Stimulated activated naive CD8-positive, alpha-beta T cell treated with anti-CD3 and anti-CD28 coated beads, Interleukin-15, Interleukin-2, amounts not matched to agents 100 U/mL and 50 U/mL, for 24 hours (primary cell): ENCODE measurements at places on chromosomes 2 and 18.
A peak's percentile ranks its signal among the peaks of the same experiment; 100 is the strongest.

DNA sequence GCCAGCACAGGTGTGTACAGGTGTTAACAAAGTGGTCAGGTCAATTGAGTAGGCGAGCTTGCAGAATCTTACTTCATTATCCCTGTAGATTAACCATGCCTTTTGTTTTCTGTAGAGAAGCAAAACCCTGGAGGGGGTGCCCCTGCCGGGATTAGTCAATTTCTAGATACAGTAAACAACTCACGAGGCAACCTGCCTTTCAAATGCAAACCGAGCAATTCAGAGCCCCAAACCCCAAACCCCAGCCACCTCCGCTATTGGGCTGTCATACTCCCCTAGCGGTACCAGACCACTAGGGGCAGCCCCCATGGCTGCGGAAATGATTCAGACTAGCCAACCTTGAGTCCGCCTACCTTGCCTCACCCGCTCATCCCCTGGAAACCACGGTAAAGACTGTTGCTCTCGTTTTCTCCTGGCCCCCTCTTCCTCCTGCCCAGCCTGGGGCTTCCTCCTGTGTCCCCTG is 61.4 kb upstream of the KIF5C start:
- DNase-seq: peak; percentile 70

GRCh38 chr2:8412082-8412481 is 269.8 kb upstream of the ID2 start:
- no peak for DNase-seq

- no peak for DNase-seq
These were observed 223.5 kb downstream of the NEDD4L start for GRCh38 chr18:58267493-58267892.

GRCh38 chr2:64624108-64624610 is 29.6 kb downstream of the SERTAD2 start:
- DNase-seq: no peak
